HFFc6 (cell line): ENCODE measurements at places on chromosomes 4 and X.

DNA sequence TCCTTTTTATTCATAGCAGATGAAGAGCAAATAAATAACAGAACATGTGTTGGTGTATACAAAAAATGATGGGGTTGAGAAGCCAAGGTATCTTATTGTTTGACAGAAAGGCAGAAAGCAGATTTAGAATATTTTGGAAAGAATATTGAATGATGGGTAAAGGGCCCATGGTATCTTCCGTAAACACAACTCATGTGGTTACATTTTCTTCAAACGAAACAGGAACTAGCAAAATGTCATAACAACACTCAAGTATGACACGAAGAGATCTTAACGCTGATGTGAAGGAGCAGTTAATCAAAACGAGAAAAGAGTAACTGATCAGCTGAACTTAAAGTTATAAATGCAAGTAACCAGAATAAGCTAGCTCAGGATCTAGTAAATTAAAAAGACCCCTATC lies 195.7 kb upstream of the GK2 start:
- DNase-seq = no peak

DNA sequence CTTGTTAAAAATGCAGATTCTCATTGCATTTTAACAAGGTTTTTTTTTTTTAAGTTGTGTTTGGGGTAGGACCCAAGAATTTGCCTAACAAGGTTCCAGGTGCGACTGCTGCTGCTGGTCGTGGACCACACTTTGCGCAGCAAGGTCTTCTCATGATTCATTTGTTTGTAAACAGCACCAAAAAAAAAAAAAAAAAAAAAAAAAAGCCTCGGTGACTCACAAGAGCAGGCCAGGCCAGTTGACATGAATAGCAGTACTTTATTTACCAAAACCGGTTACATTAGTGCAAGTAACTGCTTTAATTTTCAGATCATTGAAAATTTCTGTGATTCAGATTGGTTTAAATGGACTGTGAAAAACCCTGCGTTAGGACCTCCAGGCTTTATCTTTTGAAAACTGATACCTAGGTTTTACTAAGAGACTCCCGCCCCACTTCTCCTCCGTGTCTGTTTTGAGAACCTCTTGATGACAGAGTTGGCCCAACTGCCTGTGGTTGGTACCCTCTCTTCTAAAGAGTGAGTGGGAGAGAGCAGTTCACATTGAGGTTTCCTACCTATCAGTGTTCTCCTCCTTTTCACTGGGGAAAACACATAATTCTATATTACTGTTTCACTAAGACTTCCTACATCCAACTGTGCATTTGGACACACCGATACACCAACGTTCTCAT lies 86.2 kb downstream of the PHEX start:
- no peak for DNase-seq

DNA sequence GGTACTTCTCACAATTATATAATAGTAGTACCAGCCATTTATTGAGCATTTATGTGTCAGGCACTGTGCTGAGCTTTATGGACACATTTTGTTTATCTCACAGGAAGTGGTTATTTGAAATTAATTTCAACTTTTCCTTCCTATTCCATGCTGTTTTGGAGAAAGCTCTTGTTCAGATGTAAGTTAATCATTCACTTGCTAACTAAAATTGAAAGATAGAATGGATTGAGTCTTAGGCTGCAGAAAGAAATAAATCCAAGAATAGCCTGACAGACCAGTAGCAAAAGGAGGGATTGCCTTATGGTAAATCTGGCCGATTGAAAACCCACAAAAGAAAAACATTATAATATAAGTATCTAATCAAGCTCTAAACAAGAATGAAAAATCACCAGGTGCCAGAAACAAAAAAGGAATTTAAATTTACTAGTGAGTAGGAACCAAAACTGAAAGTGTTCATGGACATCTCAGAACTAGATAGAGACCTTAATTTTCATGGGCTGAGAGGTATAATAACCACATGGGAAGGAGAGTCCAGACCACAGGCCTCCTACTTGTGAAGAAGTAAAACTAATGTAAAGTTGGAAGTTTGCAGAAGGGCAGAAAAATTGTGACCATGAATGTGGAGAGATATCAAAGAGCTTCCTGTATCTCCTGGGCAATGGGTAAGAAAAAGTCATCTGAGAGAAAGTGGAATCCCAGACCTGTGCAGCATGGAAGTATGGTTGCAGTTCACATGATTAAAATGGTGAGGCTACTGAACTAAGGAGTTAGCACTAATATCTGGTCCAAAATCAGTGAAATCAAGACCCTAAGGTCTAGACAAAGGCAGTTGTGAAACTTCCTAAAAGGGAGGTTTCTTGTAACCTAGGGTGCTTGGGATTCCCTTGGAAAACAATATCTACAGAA lies 38.0 kb downstream of the RADX start:
- no peak for DNase-seq

DNA sequence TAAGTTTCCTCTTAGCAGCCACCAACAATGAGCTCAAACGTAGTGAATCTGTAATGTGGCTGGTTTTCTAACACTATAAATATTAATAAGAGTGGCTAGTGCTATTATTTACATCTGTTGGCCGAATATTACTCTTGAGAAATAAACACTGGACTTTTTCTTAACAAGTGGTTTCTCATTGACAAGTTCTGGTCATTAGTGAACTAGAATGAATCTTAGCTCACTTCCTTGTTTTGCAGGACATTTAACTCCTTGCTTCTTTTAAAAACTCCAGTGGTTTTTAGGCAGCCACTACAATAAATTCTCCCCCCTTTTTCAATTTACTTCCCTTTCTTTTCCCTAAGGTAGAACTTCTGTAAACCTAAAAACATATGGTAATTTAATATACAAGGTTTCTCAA lies 177.2 kb downstream of the ARAP2 start:
- no peak for DNase-seq

DNA sequence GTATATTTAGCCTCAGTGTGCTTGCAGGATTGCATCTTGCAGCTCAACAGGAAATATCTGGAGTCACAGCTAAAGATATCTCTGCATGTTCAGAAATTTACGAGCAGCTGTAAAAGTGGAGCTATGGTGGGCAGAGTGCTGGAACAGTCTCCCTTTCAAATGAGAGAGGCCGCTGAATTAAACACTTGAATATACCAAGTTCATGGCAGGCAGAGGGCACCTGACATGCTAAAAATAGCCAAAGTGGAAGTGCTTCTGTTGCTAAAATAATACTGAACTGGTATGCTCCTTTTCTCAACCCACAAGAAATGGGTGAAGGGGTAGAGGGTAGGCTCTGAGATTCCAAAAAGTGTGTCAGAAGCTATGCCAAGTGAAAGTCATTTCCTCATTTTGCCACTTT lies 98.1 kb downstream of the MGST2 start:
- DNase-seq = no peak

- DNase-seq = no peak
Measured at GRCh38 chr4:36189511-36190226, 54.6 kb downstream of the ARAP2 start.

- no peak for DNase-seq
Measured at GRCh38 chr4:40952217-40952616, 202.5 kb downstream of the NSUN7 start.
